ENCODE measurements at places on chromosomes 2 and 18.

DNA sequence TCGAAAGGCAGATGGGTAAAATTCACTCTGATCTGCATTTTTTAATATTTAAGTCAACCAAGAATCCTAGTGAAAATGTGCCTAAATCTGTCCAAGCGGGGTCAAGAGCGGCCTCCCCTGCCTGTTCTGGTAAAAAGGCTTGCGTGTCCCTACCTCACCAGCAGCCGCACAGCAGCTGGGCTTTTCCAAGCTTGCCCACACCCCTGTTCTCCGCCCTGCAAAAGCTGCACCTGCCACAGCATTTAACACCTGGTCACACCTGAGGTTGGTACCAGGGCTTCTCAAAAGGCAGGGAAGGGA, 25.8 kb upstream of the TMEM182 start:
- DNase-seq, result no peak

- DNase-seq, result no peak
Measured at GRCh38 chr18:61765097-61765496, 127.7 kb downstream of the RNF152 start.

GRCh38 chr18:54774981-54775665, 53.2 kb upstream of the RAB27B start:
- DNase-seq, result no peak

DNA sequence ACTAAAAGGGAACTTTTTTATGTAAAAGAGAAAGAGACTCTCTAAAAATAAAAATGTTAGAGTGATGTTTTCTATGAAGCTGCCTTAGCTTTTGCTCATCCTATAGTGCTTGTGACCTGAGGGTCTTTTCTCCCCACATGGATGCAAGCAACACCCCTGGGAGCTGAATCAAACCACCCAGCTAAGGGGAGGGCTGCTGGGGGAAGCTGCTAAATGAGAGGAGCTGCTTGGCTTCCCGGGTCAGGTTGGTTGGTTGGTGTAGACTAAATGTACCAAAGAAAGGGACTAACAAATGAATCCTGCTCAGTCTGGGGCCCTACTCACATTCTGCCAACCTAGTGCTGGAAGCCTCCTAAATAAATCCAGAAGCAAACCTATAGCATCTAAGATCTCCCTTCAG, 35.0 kb downstream of the AFF3 start:
- DNase-seq, result no peak

Measured in GF-D8 (cell line).